Astrocyte (in vitro differentiated cells and primary cell): ENCODE measurements at places on chromosomes 3 and 15. TPM values are rescaled to one million over a fixed set of nuclear protein-coding genes. Genes with fewer than 3 reads are reported as not detected.

SACM1L gene
- 39.4 and 41.2 TPM in 2 replicates for total RNA-seq

GPR87 gene
- total RNA-seq, result 12.1 and 15.5 TPM in 2 replicates

PLIN1 gene
- total RNA-seq, result 0.14 TPM in 1 of 2 replicates, not detected in the other

PP2D1 gene
- not detected in 2 replicates for total RNA-seq

DNA sequence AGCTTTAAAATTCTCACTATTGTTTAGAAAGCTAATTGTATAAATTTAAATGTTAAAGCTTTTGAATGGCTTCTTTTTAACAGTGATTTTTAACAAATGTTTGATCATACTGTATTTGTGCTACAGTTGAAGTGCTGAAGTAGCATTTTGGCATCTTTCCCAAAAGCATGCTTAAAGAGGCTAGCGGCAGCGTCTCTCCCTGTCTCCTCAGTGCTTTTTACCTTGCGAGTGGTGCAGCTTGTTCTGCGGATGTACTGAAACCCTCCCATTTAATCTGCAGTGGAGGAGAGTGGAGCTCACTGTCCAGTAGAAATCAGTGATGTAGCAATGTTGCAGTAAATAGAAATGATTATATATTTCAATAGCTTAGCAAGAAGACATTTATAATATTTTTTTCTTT lies 43.7 kb downstream of the LRRC49 start:
- H3K27me3 ChIP-seq, result no peaks in the 10 kb centered on the region
- DNase-seq, result peak; percentile 15
- H3K4me1 ChIP-seq, result no peaks in the 10 kb centered on the region
- no peak overlapping the region for H3K27ac ChIP-seq
- no peaks in the 10 kb centered on the region for H3K36me3 ChIP-seq

DNA sequence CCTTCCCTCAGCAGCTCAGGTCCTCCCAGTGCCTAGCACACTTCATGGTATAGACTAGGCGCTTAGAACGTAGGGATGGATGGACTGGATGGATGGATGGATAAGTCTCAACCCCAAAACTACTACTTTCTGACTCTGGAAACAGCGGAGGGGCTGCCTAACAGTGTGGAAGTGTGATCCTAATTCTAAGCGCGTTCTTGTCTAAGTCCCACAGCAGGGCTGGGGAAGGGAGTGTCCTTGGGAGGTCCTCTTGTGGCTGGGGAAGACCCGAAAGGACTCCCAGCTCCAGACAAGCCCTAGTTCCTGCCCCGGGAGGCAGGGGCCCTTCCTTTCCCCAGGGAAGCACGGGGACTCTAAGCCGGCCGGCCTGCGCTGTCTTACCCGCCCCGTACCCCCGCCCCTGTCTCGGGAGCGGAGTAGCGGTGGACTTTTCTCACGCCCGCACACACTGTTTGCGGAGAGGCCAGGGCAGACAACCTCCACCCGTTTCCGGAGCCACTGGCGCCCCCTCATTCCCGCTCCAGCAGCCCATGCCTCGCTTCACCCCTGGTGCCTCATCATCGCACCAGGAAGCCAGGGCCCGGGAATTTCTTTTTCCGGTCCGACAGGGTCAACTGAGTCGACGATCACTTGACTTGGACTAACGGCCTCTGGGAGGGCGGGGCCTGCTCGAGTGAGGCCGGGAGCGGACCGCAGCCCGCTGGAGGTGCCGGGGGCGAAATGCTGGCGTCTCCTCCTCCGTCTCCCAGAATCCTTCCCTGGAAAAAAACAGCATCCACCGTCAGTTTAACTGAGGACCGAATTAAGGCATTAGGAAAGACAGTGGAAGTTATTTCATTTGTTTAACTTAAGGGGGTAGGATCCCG lies 133.3 kb downstream of the TBC1D2B start:
- H3K27me3 ChIP-seq, result no peaks in the 10 kb centered on the region
- H3K4me1 ChIP-seq, result no peaks in the 10 kb centered on the region
- peak; percentile 72 for DNase-seq

DNA sequence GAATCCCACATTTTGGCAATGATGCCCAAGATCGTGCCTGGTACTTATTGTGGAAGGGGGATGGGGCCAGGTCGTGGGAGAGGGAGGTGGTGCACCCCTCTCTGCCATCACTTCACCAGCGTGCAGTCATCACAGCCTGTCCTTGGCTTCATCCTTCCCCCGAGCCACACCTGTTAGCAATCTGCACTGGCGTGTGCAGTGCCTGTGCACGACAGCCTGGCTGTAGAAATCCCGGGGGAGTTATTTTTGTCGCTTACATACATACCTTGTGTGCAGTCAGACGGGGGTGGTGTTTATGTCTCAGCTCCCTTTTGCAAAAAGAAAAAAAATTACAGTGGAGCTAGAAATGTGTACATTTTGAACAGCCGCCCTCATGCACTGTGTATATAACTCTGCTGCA lies 216.0 kb downstream of the TLE3 start:
- DNase-seq, result no peak
- H3K4me3 ChIP-seq, result no peak overlapping the region
- H3K4me1 ChIP-seq, result peaks cover 6% of the 10 kb centered on the region
- no peaks in the 10 kb centered on the region for H3K36me3 ChIP-seq
- H3K27me3 ChIP-seq, result peaks cover 5% of the 10 kb centered on the region
- H3K27ac ChIP-seq, result no peak overlapping the region

- DNase-seq, result peak; percentile 84
- no peak overlapping the region for H3K4me3 ChIP-seq
- H3K27me3 ChIP-seq, result no peaks in the 10 kb centered on the region
- H3K4me1 ChIP-seq, result no peaks in the 10 kb centered on the region
- H3K36me3 ChIP-seq, result peaks cover 29% of the 10 kb centered on the region
- no peak overlapping the region for H3K27ac ChIP-seq
Measured at GRCh38 chr3:123642182-123642956, 57.5 kb upstream of the HACD2 start.

DNA sequence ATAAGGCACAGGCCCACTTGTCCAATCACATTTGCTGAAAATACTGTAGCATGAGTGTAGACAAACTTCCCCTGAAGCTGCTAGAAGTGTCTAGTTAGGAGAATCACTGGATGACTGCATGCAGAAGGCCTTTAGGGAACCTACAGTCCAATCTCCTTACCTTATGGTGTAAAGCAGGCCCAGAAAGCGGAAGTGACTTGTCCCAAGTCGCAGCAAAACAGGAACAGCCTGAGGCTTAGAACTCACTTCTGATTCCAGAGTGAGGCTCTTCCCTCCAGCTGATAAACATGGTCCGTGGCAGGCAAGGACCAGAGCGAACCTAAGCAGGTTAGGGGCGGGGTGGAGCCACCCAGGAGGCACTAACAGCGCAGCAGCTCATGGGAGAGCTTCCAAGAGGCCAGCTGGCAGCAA lies 2.5 kb downstream of the GRAMD2A start:
- no peak overlapping the region for H3K4me3 ChIP-seq
- peaks cover 7% of the 10 kb centered on the region for H3K4me1 ChIP-seq
- peaks cover 18% of the 10 kb centered on the region for H3K36me3 ChIP-seq
- no peak overlapping the region for H3K27ac ChIP-seq
- no peak for DNase-seq

DNA sequence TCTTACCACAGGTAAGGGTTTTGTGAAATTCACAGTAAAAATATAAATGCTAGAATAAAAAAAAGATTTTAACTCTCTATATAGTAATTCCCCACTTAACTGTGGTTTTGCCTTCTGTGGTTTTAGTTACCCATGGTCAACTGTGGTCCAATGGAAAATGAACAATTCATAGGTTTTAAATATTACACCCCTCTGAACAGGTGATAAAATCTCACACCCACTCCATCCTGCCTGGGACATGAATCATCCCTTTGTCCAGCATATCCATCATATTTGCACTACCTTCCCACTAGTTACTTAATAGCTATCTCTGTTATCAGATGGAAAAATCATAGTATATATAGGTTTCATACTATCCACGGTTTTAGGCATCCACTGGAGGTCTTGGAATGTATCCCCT lies 49.2 kb downstream of the HDGFL3 start:
- peak; percentile 54 for DNase-seq
- H3K27me3 ChIP-seq, result no peaks in the 10 kb centered on the region
- peaks cover 14% of the 10 kb centered on the region for H3K36me3 ChIP-seq
- H3K27ac ChIP-seq, result no peak overlapping the region
- no peaks in the 10 kb centered on the region for H3K4me1 ChIP-seq

- DNase-seq, result no peak
- no peaks in the 10 kb centered on the region for H3K27me3 ChIP-seq
- H3K4me1 ChIP-seq, result no peaks in the 10 kb centered on the region
- H3K4me3 ChIP-seq, result no peak overlapping the region
- H3K36me3 ChIP-seq, result no peaks in the 10 kb centered on the region
Measured at GRCh38 chr3:41507336-41508062, 308.2 kb downstream of the CTNNB1 start.

- H3K4me1 ChIP-seq, result no peaks in the 10 kb centered on the region
- no peak for DNase-seq
- no peak overlapping the region for H3K27ac ChIP-seq
Measured at GRCh38 chr15:89704411-89704810, 13.8 kb downstream of the WDR93 start.

- no peaks in the 10 kb centered on the region for H3K4me1 ChIP-seq
- no peaks in the 10 kb centered on the region for H3K27me3 ChIP-seq
- DNase-seq, result no peak
- H3K27ac ChIP-seq, result no peak overlapping the region
- H3K4me3 ChIP-seq, result no peak overlapping the region
Measured at GRCh38 chr3:62178739-62179600, 194.4 kb downstream of the FEZF2 start.

DNA sequence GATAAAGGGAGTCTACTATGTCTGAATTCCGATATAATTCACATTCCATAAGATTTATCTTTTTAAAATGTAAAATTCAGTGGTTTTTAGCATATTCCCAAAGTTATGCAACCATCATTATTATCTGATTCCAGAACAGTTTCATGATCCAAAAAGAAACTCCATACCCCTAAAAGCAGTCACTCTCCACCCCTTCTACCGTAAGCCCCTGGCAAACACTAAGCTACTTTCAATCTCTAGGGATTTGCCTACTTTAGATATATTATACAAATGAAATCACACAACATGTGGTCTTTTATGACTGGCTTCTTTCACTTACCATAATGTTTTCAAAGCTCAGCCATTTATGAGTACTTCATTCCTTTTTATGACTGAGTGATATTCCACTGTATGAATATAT lies 65.6 kb downstream of the TMEM212 start:
- no peaks in the 10 kb centered on the region for H3K27me3 ChIP-seq
- no peak overlapping the region for H3K4me3 ChIP-seq
- no peak for DNase-seq
- H3K4me1 ChIP-seq, result no peaks in the 10 kb centered on the region
